Body of pancreas (tissue), 4 donors: ENCODE measurements at places on chromosomes 11 and 22. TPM values are rescaled to one million over a fixed set of nuclear protein-coding genes. Genes with fewer than 3 reads are reported as not detected.
A peak's percentile ranks its signal among the peaks of the same experiment; 100 is the strongest.

DNA sequence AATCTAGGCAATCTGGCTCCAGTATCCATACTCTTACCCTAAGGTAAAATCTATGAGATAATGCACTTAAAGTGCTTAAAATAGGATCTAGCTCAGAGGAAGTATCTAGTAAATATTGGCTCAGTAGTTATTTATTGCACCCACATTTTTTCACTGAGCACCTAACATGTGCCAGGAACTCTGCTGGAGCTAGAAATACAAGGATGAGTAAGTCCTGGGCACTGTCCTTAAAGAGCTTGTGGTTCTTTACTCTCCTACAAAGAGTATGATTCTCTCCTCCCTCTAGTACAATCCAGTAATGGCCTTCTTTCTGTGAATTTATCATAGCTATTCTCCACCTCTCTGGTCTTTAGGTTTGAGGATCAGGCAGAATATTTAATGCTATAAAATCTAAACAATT is 59.2 kb downstream of the DEUP1 start:
- H3K4me3 ChIP-seq = no peak overlapping the region
- H3K4me1 ChIP-seq = no peaks in the 10 kb centered on the region
- H3K27me3 ChIP-seq = no peaks in the 10 kb centered on the region
- no peak overlapping the region for H3K27ac ChIP-seq

- H3K27me3 ChIP-seq = no peaks in the 10 kb centered on the region
- no peaks in the 10 kb centered on the region for H3K36me3 ChIP-seq
- H3K4me3 ChIP-seq = no peak overlapping the region
- peaks cover 19% of the 10 kb centered on the region for H3K4me1 ChIP-seq
- DNase-seq = no peak
These were observed 1.3 kb downstream of the TBC1D10C start for GRCh38 chr11:67405196-67405567.

- H3K4me3 ChIP-seq = no peak overlapping the region
- no peak overlapping the region for H3K27ac ChIP-seq
- H3K27me3 ChIP-seq = no peaks in the 10 kb centered on the region
- peaks cover 10% of the 10 kb centered on the region for H3K4me1 ChIP-seq
These were observed 327.6 kb upstream of the CCDC90B start for GRCh38 chr11:83613767-83614121.

DNA sequence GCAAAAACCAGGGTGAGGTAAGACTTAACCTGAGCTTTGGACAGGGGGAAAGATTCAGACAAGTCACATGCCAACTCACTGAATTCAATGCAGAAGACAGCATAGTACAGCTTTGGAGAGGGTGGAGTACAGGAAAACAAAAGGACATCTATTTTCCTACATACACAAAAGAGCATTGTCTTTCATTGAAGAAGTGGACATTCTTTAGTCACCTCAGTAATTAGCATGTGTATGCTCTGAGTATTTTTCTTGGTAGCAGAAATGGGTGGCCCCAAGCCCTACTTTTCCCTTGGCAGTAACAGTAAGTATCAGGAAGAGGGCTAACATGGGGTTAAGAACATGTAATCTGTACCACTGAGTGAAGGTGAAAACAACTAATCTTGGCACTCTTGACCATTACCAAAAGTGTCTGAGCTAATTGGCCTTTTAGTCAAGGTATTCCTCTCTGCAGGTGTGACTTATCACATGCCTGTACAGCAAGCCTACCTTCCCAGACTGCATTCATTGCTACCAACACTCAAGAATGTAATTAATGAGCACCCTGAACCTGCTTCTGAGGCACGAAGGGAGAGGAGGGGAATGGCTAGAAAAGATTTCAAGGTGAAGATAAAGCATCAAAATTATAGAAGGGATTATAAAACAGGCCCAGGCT is 33.9 kb downstream of the SYTL2 start:
- H3K27ac ChIP-seq = no peak overlapping the region
- H3K27me3 ChIP-seq = no peaks in the 10 kb centered on the region
- no peak for DNase-seq
- H3K36me3 ChIP-seq = no peaks in the 10 kb centered on the region
- H3K4me3 ChIP-seq = no peak overlapping the region

DNA sequence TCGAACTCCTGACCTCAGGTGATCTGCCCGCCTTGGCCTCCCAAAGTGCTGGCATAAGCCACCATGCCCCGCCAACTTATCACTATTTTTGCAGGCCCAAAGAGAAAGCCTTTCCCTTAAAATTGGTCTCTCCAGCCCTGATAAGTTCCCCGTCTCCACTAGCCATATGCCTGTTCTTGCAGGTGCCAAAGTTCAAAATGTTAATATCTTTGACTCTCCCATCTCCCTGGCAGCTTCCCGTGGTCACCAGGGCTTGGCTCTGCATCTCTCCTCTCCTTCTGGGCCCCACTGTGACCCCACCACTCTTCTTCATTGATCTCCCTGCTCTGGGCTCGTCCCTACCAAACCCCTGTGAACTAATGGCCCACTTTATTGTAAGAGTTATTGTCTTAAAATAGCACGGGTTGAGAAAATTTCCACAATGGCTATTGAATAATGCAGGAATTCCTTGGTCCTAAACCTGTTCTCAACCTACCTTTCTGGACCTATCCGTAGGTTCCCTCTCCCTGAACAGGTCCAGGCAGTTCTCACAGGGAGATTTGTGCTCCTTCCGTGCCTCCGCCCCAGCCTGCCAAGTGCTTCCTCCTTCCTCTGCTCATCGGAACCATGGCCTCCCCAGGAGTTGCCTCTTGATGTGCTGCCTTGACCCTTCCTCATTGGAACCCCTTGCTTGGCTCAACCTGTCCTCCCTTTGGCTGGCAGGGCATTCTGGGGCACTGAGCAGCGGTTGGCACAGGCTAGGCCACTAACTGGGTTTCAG is 147.5 kb downstream of the DSCAML1 start:
- DNase-seq = no peak
- no peaks in the 10 kb centered on the region for H3K36me3 ChIP-seq
- peaks cover 4% of the 10 kb centered on the region for H3K27me3 ChIP-seq
- H3K4me1 ChIP-seq = no peaks in the 10 kb centered on the region

DNA sequence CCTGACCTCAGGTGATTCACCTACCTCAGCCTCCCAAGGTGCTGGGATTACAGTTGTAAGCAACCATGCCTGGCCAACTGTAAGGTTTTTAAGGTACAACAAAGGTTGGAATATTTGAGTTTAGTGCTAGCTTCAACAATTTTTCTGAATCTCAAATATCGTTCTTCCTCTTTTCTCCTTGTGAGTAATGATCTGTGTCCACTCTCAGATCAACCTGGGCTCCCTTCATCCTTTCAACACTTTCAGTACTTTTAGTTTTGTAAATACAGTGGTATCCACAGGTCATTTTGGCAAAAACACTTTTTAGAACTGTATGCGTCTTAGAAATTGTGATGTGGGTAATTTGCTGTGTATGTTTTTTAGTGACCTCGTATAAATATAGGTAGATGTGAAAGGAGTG is 7.9 kb downstream of the PACS1 start:
- H3K27me3 ChIP-seq = no peaks in the 10 kb centered on the region
- DNase-seq = no peak
- H3K4me1 ChIP-seq = peaks cover 28% of the 10 kb centered on the region
- H3K36me3 ChIP-seq = no peaks in the 10 kb centered on the region

DNA sequence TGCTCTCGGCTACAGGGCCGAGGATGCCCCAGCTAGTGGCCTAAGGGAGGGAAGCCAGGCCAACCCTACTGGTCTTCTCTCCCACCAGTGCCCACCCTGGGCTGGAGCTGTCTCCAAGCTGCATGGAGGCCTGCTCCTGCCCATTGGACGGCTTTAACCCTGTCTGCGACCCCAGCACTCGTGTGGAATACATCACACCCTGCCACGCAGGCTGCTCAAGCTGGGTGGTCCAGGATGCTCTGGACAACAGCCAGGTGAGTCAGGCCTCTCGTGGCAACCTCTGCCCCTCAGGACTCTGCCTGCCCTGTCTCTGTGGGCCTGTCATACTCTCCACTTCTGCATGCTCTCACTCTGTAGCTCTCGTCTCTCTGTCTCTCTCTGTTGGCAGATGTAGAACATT is 44.1 kb upstream of the TPBGL start:
- H3K4me1 ChIP-seq = peaks cover 6% of the 10 kb centered on the region
- no peak for DNase-seq
- H3K27me3 ChIP-seq = no peaks in the 10 kb centered on the region
- peaks cover 3% of the 10 kb centered on the region for H3K36me3 ChIP-seq

DNA sequence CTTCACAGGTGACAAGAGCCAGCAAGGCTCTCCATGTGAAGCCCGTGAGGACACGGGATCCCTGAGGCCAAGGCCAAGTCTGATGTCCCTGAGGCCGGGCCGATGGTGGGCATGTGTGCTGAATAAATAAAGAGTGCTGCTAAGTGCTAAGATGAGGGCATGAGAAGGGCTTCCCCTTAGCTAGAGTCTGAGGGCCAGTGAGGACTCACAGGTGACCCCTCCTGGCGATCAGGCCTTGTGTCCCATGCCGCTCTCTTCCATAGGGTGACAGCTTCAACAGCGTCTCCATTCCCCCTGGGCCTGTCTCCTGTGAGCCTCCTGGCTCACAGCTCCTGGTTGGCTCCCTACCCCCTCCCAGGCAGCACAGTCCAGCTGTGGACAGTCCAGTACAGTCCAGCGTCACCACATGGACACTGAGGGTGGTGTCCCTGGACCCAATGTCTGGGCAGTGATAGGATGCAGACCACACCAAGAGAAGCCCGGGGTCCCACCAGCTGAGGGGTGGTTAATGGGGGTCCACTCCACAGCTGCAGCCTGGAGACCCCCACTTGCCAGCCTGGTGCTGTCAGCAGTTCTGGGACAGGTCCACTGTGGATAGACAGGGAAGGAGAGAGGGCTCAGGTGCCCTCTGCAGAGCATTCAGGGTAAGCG is 1033.2 kb downstream of the TBC1D22A start:
- DNase-seq = no peak
- H3K4me3 ChIP-seq = no peak overlapping the region
- H3K4me1 ChIP-seq = no peaks in the 10 kb centered on the region
- H3K36me3 ChIP-seq = no peaks in the 10 kb centered on the region

GRCh38 chr11:113274713-113275582 is 39.4 kb upstream of the TTC12 start:
- H3K36me3 ChIP-seq = no peaks in the 10 kb centered on the region
- H3K4me1 ChIP-seq = no peaks in the 10 kb centered on the region
- no peak overlapping the region for H3K27ac ChIP-seq
- no peak overlapping the region for H3K4me3 ChIP-seq

- no peaks in the 10 kb centered on the region for H3K36me3 ChIP-seq
- no peaks in the 10 kb centered on the region for H3K4me1 ChIP-seq
- H3K27ac ChIP-seq = no peak overlapping the region
- no peak for DNase-seq
These were observed 11.3 kb upstream of the ETS1 start for GRCh38 chr11:128598506-128599150.

DNA sequence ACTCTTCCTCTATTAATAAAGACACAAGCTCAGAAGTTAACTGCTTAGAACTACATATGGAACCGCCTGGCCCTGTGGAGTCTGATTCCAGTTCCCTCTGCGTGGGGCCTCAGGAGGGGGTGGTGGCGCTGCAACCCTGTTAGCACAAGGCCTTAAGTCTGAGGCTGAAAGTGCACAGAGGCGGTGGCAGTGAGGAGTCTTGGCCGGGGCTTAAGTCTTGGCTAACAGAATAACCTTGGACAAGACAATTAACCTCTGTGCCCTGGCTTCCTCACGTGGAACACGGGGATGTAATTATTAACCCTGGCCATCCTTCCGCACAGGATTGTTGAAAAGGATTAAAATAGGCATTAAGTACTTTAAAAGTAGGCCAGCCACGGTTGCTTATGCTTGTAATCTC is 191.5 kb downstream of the CEP164 start:
- H3K36me3 ChIP-seq = no peaks in the 10 kb centered on the region
- no peak overlapping the region for H3K27ac ChIP-seq
- no peaks in the 10 kb centered on the region for H3K27me3 ChIP-seq
- no peak overlapping the region for H3K4me3 ChIP-seq
- H3K4me1 ChIP-seq = peaks cover 16% of the 10 kb centered on the region
- DNase-seq = peak; percentile 15

GRCh38 chr11:67638535-67639437 is 777 bp downstream of the TBX10 start:
- no peaks in the 10 kb centered on the region for H3K27me3 ChIP-seq
- H3K4me3 ChIP-seq = no peak overlapping the region
- no peak for DNase-seq
- peaks cover 5% of the 10 kb centered on the region for H3K4me1 ChIP-seq

DNA sequence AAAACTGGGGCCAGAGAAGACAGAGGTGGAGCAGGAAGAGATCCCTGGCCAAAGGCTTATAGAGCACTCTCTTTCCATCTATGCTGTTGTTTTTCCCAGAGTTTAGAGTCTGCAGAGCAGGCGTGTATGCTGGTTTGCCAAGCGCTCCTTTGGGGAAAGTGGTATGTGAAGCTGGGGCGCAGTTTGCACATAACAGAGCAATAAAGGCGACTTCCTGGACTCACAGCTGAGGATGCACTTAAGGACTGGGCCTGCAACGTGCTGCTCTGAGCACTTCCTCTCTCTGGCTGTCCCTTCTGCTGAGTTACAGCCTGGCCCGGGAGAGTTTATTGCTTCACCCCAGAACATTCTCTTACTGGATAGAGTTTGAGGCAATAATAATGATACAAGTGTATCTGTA is 41.7 kb downstream of the THAP12 start:
- no peak overlapping the region for H3K4me3 ChIP-seq
- no peaks in the 10 kb centered on the region for H3K27me3 ChIP-seq
- H3K4me1 ChIP-seq = no peaks in the 10 kb centered on the region

- H3K27ac ChIP-seq = no peak overlapping the region
- no peak overlapping the region for H3K4me3 ChIP-seq
- no peaks in the 10 kb centered on the region for H3K4me1 ChIP-seq
- DNase-seq = no peak
- no peaks in the 10 kb centered on the region for H3K36me3 ChIP-seq
- no peaks in the 10 kb centered on the region for H3K27me3 ChIP-seq
These were observed 245.2 kb downstream of the NTM start for GRCh38 chr11:131615611-131616010.

Gene SSTR3
- total RNA-seq = 1.3 TPM

Gene ESRRA
- total RNA-seq = 51.7 TPM

Gene ARFIP2
- 82.7 TPM for total RNA-seq

Gene OR51B2
- 0.78 TPM for total RNA-seq

Gene OR51E2
- total RNA-seq = not detected

Gene SLC3A2
- total RNA-seq = 75.5 TPM

Gene PNPLA5
- total RNA-seq = not detected

Gene CCDC89
- total RNA-seq = not detected
